ENCODE measurements at places on chromosomes 11 and 22. TPM values are rescaled to one million over a fixed set of nuclear protein-coding genes. Genes with fewer than 3 reads are reported as not detected.

CARD18 gene
- not detected for total RNA-seq

UCP2 gene
- total RNA-seq = 83.0 TPM

GRCh38 chr11:13052130-13052571 is 43.0 kb downstream of the RASSF10 start:
- H3K36me3 ChIP-seq = no peaks in the 10 kb centered on the region
- no peaks in the 10 kb centered on the region for H3K4me1 ChIP-seq

- H3K27ac ChIP-seq = no peak overlapping the region
- H3K27me3 ChIP-seq = peaks cover 16% of the 10 kb centered on the region
- no peaks in the 10 kb centered on the region for H3K36me3 ChIP-seq
- peaks cover 12% of the 10 kb centered on the region for H3K4me1 ChIP-seq
- no peak for DNase-seq
Observed at GRCh38 chr11:66373265-66373664, 1.7 kb upstream of the SLC29A2 start.

DNA sequence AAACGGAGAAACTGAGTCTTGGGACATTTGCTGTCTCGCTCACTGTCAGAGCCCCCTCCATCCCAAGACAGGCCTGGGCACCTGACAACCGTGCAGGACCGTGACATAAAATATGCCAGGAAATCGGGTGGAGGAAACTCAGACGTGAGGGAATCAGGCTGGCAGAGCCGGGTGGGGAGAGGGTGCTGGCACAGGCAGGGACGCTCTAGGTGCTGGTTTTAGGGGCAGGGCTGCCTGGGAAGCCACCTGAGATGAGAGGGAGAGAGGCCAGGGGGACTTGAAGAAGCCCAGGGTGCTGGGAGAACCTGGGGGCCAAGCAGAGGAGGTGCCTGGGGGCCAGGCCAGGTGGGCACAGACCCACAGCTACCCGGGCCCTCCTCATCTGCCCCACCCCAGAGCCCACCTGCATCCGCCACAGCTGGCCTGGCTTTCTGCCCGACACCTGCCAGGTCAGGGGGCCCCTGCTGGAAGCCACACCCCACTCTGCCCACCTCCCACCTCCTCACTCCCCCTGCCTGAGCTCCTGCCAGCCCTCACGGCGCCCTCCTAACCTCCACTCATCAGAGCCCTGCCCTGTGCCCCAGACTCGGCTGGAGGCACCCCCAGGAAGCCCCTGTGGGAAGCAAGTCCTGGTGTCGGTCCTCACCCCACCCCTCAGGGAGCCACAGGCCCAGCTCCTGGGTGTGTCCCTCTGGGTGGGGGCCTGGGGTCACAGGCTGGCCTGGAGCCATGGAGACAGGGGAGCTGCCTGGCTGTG is 27.3 kb upstream of the MUC5AC start:
- H3K4me1 ChIP-seq = no peaks in the 10 kb centered on the region
- H3K36me3 ChIP-seq = no peaks in the 10 kb centered on the region
- DNase-seq = no peak
- H3K27me3 ChIP-seq = no peaks in the 10 kb centered on the region
- no peak overlapping the region for H3K27ac ChIP-seq

DNA sequence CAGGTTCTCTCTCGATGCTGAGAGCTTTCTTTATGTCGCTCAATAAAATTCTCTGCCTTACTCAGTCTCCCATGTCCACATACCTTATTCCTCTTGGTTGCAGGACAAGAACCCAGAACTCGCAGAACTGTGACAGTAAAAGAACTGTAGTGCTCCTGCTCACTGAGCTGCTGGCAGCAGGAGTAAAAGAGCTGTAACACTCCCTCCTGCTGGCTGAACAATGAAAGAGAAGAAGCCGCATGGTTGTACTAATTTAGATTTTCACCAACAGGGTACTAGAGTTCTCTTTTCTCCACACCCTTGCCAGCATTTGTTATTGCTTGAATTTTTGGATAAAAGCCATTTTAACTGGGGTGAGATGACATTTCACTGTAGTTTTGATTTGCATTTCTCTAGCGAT is 433.2 kb downstream of the GUCY1A2 start:
- no peaks in the 10 kb centered on the region for H3K4me1 ChIP-seq
- H3K27ac ChIP-seq = no peak overlapping the region
- H3K36me3 ChIP-seq = no peaks in the 10 kb centered on the region

DNA sequence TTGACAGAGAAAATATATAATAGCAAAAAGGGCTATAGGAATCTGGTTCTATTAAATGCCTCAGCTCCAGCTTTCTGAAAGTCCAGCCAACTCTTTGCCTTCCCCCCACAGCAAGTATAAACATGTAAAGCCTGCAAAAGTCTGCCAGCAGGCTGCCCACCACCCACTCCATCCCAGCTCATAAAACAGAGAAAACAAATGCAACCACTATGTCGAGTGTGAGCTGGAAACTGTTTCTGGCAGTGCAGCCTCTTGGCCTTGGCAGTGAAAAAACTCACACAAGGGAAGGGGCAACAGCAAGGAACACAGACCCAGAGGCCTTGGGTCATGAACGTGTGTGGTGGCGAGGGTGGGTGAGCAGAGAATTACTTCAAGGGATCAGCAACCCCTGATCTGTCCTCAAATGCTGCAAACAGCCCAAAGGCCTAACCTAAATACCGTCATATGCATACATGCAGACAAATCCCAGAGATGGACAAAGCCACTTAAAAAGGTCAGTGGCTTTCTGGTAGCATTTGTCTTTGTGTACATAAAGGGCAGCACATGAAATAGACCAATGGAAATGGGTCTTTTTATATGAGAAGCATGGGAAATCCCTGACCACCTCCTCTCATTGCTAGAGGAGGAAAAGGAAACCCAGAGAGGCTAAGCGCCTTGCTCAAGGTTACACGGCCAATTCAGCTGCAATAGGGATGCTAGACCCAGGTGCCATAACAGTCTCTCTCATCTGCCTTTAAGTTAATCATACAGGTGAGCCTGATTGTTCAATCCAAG is 74.8 kb downstream of the NAT10 start:
- no peaks in the 10 kb centered on the region for H3K27me3 ChIP-seq
- no peak overlapping the region for H3K27ac ChIP-seq
- H3K36me3 ChIP-seq = no peaks in the 10 kb centered on the region
- H3K4me3 ChIP-seq = no peak overlapping the region
- DNase-seq = no peak

DEPDC5 gene
- total RNA-seq = 13.0 TPM

RBMXL2 gene
- total RNA-seq = not detected

RASD2 gene
- 0.16 TPM for total RNA-seq

GRCh38 chr11:72642043-72642883 is 32.0 kb downstream of the PDE2A start:
- peaks cover 3% of the 10 kb centered on the region for H3K4me1 ChIP-seq
- no peak overlapping the region for H3K27ac ChIP-seq
- no peaks in the 10 kb centered on the region for H3K36me3 ChIP-seq
- H3K4me3 ChIP-seq = peak overlapping the region; percentile 48

DNA sequence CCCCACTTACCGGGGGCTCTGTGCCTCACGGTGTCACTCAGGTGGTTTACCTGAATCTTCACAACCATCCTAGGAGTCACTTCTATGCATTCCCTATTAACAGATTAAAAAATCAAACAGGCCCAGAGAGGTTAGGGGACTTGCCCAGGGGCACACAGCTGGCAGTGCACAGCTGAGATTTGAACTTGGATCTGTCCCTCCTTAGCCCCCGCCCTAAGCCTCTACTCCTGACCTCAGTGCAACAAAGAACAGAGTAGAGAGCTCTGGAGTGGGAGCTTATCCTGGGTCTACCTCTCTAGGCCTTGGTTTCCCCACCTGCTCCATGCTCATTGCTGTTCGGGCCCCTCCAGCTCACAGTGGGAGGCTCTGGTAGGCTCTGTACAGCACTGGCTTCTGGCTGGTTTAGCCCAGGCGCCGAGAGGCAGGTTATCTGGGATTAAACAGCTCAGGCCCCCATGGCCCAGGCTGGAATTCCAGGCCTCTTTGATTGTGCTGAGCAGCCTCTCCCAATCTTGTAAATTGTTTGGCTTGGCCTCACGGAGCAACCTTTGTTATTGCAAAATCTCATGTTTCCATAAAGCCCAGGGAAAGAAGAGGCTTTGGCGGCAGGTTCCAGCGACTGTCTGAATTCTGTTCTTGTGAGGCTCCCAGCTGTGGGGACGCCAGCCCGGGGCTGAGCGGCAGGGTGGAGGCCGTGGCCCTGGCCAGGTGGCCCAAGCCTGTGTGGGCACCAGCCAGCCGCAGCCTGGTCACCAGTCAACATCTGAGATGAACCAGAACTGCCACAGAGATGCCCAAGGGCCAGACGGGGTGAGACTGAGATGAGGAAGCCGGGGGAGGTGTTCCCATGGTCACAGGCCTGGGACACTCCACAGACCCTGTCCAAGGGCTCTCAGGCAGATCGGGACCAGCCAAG is 28.9 kb upstream of the SHISAL1 start:
- H3K36me3 ChIP-seq = no peaks in the 10 kb centered on the region
- no peak overlapping the region for H3K27ac ChIP-seq
- H3K4me3 ChIP-seq = no peak overlapping the region
- peak; percentile 53 for DNase-seq

IL18BP gene
- 14.1 TPM for total RNA-seq

Data from astrocyte (in vitro differentiated cells and primary cell).